ENCODE measurements at places on chromosomes 5 and 9. TPM values are rescaled to one million over a fixed set of nuclear protein-coding genes. Genes with fewer than 3 reads are reported as not detected.

DNA sequence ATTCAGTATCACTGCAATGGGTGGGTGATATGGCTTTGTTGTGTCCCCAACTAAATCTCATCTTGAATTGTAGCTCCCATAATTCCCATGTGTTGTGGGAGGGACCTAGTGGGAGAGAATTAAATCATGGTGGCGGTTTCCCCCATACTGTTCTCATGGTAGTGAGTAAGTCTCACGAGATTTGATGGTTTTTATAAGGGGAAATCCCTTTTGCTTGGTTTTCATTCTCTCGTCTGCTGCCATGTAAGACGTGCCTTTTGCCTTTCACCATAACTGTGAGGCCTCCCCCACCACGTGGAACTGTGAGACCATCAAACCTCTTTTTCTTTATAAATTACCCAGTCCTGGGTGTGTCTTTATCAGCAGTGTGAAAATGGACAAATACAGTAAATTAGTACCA lies 9.5 kb upstream of the NANS start:
- peaks cover 29% of the 10 kb centered on the region for H3K4me1 ChIP-seq
- no peak for DNase-seq
- peak overlapping the region; percentile 84 for H3K4me3 ChIP-seq
- H3K27me3 ChIP-seq = no peaks in the 10 kb centered on the region
- peaks cover 41% of the 10 kb centered on the region for H3K36me3 ChIP-seq

GRCh38 chr5:149854866-149855265 lies 89.7 kb downstream of the PDE6A start:
- no peaks in the 10 kb centered on the region for H3K36me3 ChIP-seq
- no peak overlapping the region for H3K27ac ChIP-seq
- no peak overlapping the region for H3K4me3 ChIP-seq
- no peak for DNase-seq

- no peak overlapping the region for H3K27ac ChIP-seq
- no peak overlapping the region for H3K4me3 ChIP-seq
- peaks cover 64% of the 10 kb centered on the region for H3K36me3 ChIP-seq
- no peaks in the 10 kb centered on the region for H3K27me3 ChIP-seq
- no peaks in the 10 kb centered on the region for H3K4me1 ChIP-seq
- no peak for DNase-seq
These were observed 26.6 kb upstream of the POMT1 start for GRCh38 chr9:131475956-131476776.

- no peak overlapping the region for H3K27ac ChIP-seq
- H3K27me3 ChIP-seq = peaks cover 12% of the 10 kb centered on the region
- DNase-seq = peak; percentile 22
These were observed 72.8 kb downstream of the PSAT1 start for GRCh38 chr9:78369639-78370219.

WDR31 gene
- total RNA-seq = 2.1 TPM

- peak; percentile 38 for DNase-seq
- H3K36me3 ChIP-seq = no peaks in the 10 kb centered on the region
- H3K4me3 ChIP-seq = no peak overlapping the region
- H3K27ac ChIP-seq = no peak overlapping the region
- H3K4me1 ChIP-seq = peaks cover 8% of the 10 kb centered on the region
- peaks cover 26% of the 10 kb centered on the region for H3K27me3 ChIP-seq
These were observed 107.7 kb downstream of the TENT4A start for GRCh38 chr5:6820851-6821479.

GRCh38 chr9:84773022-84773421 lies 103.5 kb downstream of the NTRK2 start:
- no peaks in the 10 kb centered on the region for H3K36me3 ChIP-seq
- H3K4me1 ChIP-seq = no peaks in the 10 kb centered on the region
- no peaks in the 10 kb centered on the region for H3K27me3 ChIP-seq
- no peak overlapping the region for H3K27ac ChIP-seq

Data from activated T-helper 2 cell treated with anti-CD3 and anti-CD28 coated beads, Interferon-gamma antibody, Interleukin-2, Interleukin-4, amounts not matched to agents 10 μg/mL and 5 μg/mL and 100 μg/mL, durations not matched to agents 14 hours and 24 hours and 36 hours (primary cell).